ENCODE measurements at places on chromosomes 6 and 20.

- DNase-seq: no peak
Measured at GRCh38 chr6:146295695-146296094, 247.9 kb upstream of the RAB32 start.

DNA sequence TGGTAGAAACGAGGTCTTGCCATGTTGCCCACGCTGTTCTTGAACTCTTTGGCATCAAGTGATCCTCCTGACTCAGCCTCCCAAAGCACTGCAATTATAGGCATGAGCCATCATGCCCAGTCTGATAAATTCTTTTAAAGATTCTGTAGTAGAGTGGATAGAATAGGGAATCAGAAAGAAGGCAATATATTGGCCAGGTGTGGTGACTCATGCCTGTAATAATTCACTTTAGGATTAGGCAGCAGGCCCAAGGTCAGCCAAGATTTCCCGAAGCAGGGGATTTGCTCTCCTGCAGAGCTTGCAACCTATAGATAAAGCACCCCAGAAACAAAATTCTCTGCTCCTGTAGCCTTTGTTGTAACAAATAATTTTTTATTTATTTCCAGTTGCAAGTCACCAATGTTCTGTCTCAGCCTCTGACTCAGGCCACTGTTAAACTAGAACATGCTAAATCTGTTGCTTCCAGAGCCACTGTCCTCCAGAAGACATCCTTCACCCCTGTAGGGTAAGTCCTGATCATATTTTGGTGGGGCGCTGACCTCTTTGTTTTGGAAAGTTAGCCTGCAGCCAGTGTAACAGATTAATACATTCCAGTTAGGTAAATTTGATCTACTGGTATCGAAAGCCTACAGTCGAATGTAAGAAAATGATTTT lies 30.4 kb upstream of the MROH8 start:
- no peak for DNase-seq

- peak; percentile 46 for DNase-seq
Measured at GRCh38 chr20:46057856-46058598, 29.0 kb downstream of the SLC12A5 start.

DNA sequence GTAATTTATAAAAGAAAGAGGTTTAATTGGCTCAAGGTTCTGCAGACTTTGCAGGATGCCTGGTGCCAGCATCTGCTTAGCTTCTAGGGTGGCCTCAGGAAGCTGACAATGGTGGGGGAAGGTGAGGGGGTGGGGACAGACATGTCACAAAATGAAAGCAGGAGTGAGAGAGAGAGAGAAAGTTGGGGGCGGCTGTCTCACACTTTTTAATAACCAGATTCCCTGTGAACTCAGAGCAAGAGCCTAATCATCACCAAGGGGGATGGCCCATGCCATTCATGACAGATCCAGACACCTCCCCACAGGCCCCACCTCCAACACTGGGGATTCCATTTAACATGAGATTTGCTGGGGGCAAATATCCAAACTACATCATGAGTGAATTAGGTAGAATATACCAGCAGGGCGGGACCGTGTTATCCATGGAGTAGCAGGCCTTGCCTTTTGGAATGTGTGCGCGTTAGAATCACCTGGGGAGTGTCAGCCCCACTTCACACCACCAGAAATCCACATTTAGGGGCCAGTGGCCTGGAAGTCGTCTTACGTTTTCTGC lies 258.8 kb downstream of the CDH4 start:
- DNase-seq: no peak

- DNase-seq: no peak
Measured at GRCh38 chr6:21612067-21612745, 18.7 kb downstream of the SOX4 start.

DNA sequence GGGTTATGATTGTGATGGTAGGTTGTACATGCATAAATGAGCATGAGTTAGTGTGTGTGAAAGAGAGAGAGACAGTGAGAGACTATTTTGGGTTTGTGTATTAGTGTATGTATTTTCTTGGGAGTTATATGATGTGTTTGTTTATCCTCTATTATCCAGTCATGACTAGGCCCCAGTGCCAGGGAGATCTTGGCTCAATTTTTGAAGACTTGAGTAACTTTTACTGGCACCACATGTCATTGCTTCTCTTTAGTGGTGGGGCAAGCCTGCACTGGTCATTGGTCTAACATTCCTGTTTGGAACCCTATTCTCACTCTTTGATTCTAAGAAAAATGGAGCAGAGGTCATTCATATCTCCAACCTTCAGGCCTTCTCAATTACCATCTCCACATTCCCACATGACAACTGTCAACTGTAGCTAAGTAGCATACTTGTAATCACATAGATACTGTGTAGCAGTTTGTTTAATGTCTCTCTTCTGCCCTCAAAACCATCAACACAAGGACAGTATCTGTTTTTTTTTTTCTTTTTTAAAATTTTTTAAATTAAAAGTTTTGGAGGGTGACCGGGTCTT lies 8.8 kb downstream of the L3MBTL1 start:
- DNase-seq: no peak

DNA sequence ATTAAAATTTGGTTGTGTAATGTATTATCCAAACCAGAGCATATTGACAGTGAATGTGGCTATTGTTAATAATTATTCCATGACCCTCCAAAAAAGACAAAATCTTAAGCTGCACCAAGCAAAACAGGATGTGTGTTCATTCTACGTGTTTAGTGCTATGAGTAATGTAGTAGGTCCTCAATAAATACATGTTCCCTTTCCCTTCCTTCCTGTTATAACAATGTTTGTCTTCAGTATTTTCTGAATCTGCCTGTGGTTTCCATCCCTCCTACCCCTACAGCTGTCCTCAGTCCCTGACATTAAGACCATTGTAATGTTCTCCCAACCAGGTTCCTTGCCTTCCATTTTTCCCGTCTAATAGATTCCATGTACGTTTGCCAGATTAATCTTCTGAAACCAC lies 163.8 kb downstream of the AIG1 start:
- no peak for DNase-seq

- no peak for DNase-seq
Measured at GRCh38 chr20:13147971-13148370, 73.1 kb upstream of the ISM1 start.

GRCh38 chr20:64104667-64105451 lies 2.5 kb downstream of the NPBWR2 start:
- no peak for DNase-seq

DNA sequence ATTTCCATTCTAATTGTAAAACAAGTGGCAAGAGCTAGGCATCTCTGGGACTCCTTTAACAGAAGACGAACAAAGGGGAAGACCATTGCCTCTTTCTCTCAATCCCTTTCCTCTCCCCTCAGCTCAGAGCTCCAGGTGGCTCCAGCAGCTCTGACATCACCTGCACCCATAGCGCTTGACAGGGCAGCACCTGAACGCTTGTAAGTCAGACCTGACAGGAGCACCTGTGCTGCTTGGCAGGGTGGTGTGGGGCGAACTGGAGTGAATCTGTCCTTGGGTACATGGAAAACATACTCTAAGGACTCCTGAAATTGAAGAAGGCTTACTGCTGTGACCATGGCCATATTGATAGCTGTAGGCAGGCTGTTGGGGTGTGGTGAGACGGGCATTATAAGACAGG lies 409.5 kb upstream of the AGPAT4 start:
- no peak for DNase-seq

DNA sequence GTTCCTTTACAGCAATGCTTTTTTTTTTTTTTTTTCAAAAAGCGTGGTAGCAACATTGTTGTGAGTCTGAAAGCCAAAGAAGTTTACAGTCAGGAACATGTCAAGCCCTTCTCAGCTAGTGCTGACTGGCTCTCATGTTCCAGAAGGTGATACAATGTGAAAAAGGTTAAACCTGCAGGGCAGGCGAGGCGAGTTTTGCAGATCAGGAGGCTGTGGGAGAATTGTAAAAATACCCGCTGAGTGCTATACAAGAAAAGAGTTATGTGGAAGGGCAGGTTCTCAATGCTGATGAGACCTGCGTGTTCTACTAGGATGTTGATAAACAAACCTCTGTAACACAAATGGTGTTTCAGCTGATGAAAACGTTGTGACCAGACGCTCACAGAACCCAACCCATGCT lies 30.9 kb upstream of the RPP40 start:
- no peak for DNase-seq
